ENCODE measurements at places on chromosomes 5 and 9. TPM values are rescaled to one million over a fixed set of nuclear protein-coding genes. Genes with fewer than 3 reads are reported as not detected.

Gene SERF1A
- 20.5 TPM for polyA plus RNA-seq

Gene ELAVL2
- not detected for polyA plus RNA-seq

Gene TLX3
- 0.22 TPM for polyA plus RNA-seq

Gene KCNMB1
- polyA plus RNA-seq: 0.18 TPM

Gene RICTOR
- polyA plus RNA-seq: 8.5 TPM

Gene PTAR1
- 10.8 TPM for polyA plus RNA-seq

Gene BTNL8
- 12.5 TPM for polyA plus RNA-seq

Gene MARVELD2
- 26.4 TPM for polyA plus RNA-seq

Gene PCSK1
- 0.08 TPM for polyA plus RNA-seq

DNA sequence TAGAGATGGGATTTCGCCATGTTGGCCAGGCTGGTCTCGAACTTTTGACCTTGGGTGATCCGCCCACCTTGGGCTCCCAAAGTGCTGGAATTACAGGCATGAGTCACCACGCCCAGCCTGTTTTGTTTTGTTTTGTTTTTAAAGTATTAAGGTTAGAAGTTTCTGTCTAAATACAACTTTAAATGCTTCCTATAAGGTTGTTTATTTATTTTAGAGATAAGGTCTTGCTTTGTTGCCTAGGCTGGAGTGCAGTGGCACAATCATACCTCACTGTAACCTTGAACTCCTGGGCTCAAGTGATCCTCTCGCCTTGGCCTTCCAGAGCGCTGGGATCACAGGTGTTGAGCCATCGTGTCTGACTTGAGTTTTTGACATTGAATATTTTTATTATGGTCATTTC is 11.4 kb downstream of the MRRF start:
- H3K36me3 ChIP-seq: no peaks in the 10 kb centered on the region
- DNase-seq: no peak
- H3K27ac ChIP-seq: no peak overlapping the region
- H3K27me3 ChIP-seq: no peaks in the 10 kb centered on the region
- no peaks in the 10 kb centered on the region for H3K4me1 ChIP-seq
- H3K4me3 ChIP-seq: no peak overlapping the region

DNA sequence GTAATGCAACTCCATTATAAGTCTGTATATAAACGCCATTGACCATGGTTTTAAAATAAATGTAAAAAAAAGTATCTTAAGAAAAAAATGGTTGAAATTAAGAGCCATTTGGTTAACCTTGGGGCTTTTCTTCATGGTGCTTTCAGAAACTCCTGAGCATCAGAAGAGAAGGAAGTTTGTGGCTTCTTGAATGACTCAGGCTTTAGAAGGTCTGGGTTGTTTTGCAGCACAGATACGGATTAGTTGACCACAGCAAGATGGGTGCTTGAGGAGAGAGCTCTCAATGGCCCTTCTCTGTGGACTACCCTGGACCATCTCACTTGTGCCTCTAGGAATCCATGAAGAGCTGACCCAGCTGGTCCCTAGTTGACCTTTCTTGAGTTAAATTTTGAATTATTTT is 189.5 kb downstream of the TMEM38B start:
- no peak for DNase-seq
- H3K4me3 ChIP-seq: no peak overlapping the region
- H3K4me1 ChIP-seq: no peaks in the 10 kb centered on the region

DNA sequence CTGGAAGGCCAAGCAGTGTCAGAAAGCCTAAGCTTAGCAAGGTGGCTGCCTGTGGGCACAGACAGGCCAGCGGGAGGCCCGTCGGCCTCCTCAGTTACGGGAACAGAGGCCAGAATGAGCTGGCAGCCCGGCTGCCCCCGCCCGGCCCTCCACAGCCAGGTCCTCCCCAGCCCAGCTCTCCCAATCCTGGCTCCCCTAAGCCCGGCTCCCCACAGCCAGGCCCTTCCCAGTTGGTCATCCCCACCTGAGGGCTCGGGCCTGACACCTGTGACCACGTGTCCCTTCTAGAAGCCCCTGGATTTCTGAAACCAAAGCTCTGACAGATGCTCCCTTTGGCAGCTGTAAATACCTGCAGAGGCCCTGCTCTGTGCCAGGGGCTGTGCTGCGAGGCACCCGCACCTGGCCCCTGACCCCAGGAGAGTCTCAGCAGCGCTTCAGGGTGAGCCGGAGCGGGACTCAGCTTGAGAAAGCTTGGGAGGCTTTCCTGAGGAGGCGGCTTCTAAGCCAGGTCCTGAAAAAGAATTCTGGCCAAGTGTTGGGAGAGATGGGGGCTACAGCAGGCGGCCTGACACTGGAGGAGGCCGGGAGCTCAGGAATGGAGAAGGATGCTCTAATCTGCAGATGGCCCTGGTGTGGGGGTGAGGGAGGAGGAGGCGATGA is 80.4 kb upstream of the OLFM1 start:
- no peaks in the 10 kb centered on the region for H3K4me1 ChIP-seq
- no peak overlapping the region for H3K4me3 ChIP-seq
- no peak overlapping the region for H3K27ac ChIP-seq
- no peaks in the 10 kb centered on the region for H3K27me3 ChIP-seq
- no peaks in the 10 kb centered on the region for H3K36me3 ChIP-seq

GRCh38 chr5:168728546-168729211 is 149.5 kb upstream of the PANK3 start:
- no peak overlapping the region for H3K27ac ChIP-seq
- H3K36me3 ChIP-seq: no peaks in the 10 kb centered on the region
- no peak overlapping the region for H3K4me3 ChIP-seq
- DNase-seq: no peak
- no peaks in the 10 kb centered on the region for H3K4me1 ChIP-seq

DNA sequence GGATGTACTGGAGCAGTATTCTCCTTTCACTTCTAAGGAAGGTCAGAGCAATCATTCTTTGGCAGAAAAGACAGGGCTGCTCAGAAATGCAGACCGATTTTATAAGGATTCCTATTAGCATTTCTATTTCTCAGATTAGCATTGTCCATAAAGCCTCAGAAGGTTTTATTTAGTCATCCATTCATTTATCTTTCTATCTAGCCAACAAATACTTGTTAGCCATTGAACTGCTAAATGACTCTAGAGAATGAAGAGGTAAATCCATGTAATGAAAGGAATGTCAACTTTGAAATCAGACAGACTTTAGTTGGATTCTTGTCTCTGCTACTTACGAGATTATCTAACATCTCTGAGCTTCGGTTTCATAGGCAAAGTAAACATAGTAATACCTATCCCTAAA is 165.2 kb downstream of the SLC25A46 start:
- no peak overlapping the region for H3K4me3 ChIP-seq
- H3K36me3 ChIP-seq: no peaks in the 10 kb centered on the region
- H3K27ac ChIP-seq: no peak overlapping the region
- H3K27me3 ChIP-seq: no peaks in the 10 kb centered on the region
- no peak for DNase-seq
- no peaks in the 10 kb centered on the region for H3K4me1 ChIP-seq

DNA sequence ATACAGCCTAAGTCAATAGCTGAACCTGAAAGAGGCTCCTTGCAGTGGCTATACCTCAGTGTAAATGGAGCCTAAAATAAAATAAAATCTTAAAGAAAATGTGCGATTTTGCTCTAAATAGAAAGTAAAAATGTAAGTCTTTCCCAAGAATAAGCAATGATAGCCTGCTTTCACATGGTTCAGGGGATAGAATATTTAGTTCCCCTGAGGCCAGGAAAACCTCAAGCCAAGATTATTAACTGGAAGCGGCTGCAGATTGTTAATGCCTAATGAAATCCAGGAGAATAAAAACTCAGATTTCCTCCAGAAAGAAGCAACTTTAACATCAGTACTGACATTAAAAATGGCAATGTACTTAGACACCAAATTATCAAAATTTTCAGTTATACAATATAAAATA is 463.7 kb downstream of the CYLC2 start:
- no peaks in the 10 kb centered on the region for H3K36me3 ChIP-seq
- no peaks in the 10 kb centered on the region for H3K27me3 ChIP-seq
- H3K4me3 ChIP-seq: no peak overlapping the region

GRCh38 chr9:129232839-129233591 is 55.0 kb upstream of the IER5L start:
- DNase-seq: no peak
- H3K4me3 ChIP-seq: no peak overlapping the region
- no peak overlapping the region for H3K27ac ChIP-seq
- peaks cover 10% of the 10 kb centered on the region for H3K4me1 ChIP-seq
- H3K36me3 ChIP-seq: no peaks in the 10 kb centered on the region

DNA sequence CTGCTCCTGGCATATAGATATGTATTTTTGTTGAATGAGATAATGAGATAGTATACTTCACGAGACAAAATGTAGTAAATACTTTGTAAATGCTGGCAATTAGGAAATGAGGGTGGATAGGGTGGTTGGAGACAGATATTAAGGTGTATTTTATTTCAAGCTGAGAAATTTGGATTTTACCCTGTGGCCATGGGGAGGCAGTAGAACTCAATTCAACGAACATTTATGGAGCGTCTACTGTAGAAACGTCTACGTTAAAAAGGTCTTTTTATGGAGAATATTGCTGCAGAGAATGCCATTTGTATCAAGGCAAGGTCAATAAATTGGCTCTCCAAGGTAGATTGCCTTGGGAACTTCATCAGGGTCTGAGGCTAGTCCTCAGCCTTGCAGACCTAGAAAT is 21.5 kb upstream of the RALGPS1 start:
- H3K27me3 ChIP-seq: no peaks in the 10 kb centered on the region
- no peak overlapping the region for H3K27ac ChIP-seq
- no peaks in the 10 kb centered on the region for H3K36me3 ChIP-seq
- no peaks in the 10 kb centered on the region for H3K4me1 ChIP-seq

DNA sequence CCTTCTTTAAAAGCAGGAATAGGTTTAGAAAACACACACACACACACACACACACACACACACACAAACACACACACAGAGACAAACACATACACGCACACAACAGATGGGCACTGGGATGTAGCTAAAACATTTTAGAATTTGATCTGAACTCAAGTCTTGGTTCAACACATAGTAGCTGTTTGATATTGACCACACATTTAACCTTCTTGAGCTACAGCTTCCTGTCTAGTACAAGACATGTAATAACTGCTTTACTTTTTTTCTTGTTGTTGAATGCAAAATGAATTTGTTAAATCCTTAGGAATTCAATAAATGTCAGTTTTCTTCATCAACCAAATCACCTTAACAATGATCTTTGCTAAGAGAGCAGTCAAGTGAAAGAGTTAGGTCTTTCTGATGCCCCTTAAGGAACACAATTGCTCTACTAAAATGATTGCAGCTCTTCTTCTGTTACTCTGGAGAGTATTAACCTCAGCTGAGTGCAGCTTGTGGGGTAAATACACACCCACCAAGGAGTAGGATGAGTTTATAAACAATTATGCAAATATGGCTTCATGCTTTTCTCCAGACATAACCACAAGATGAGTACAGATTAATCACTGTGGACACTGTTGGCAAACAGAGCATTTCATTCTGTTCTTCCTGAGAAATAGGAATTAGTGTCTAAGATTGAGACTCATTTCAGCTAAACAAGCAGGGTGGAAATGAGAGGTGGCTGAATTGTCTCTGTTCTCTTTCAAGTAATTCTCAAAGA is 302.9 kb upstream of the PAPPA start:
- no peaks in the 10 kb centered on the region for H3K27me3 ChIP-seq
- H3K27ac ChIP-seq: no peak overlapping the region
- H3K4me3 ChIP-seq: no peak overlapping the region
- H3K4me1 ChIP-seq: no peaks in the 10 kb centered on the region
- DNase-seq: no peak
- no peaks in the 10 kb centered on the region for H3K36me3 ChIP-seq

GRCh38 chr9:126001581-126002225 is 254.5 kb downstream of the PBX3 start:
- no peaks in the 10 kb centered on the region for H3K4me1 ChIP-seq
- no peaks in the 10 kb centered on the region for H3K36me3 ChIP-seq
- no peak overlapping the region for H3K27ac ChIP-seq

DNA sequence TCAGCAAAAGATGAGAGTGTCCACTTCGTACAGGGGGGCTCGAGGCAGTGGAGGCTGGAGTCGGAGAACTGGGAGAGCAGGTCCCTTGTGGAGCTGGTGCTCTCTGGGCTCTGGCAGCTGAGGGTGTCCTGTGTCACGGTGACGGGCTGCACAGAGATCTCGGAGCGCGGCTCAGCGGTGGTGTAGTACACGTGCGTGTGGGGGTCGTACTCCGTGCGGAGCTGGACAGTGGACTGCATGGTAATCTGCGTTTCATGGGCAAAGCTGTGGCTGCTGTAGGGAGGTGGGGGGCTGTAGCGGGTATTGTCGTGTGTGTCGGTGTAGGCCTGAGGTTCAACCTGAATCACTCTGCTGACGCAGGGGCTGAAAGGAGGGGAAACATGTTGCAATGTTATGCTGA is 48.0 kb downstream of the PTCH1 start:
- peaks cover 16% of the 10 kb centered on the region for H3K4me1 ChIP-seq
- H3K36me3 ChIP-seq: no peaks in the 10 kb centered on the region
- H3K4me3 ChIP-seq: no peak overlapping the region
- no peak for DNase-seq

- H3K27me3 ChIP-seq: no peaks in the 10 kb centered on the region
- no peak overlapping the region for H3K4me3 ChIP-seq
- H3K27ac ChIP-seq: no peak overlapping the region
- H3K4me1 ChIP-seq: no peaks in the 10 kb centered on the region
Observed at GRCh38 chr9:10753474-10753873, 140.7 kb upstream of the PTPRD start.

DNA sequence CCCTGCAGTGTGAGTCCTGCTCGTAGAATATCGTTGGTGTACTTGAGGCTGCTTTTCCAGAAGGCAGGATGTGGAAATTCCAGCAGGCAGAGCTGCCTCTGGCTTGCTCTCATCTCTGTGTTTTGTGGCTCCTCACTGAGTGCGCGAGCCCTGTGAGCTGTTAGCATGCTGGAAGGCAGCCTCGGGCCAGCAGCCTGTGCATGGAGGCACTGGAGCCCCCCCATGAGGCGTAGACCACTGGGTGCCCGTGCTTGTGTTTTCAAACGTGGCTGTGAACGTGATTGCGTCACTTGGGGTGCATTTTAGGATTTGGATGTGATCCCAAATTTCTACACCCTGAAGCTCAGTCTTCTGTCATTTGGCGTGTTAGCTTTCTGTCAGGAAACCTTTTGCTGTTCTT is 3.2 kb downstream of the WDR5 start:
- DNase-seq: peak; percentile 28
- H3K27ac ChIP-seq: no peak overlapping the region
- H3K4me3 ChIP-seq: no peak overlapping the region
- no peaks in the 10 kb centered on the region for H3K27me3 ChIP-seq

- no peak overlapping the region for H3K4me3 ChIP-seq
- no peak for DNase-seq
- no peak overlapping the region for H3K27ac ChIP-seq
Observed at GRCh38 chr9:95373069-95373681, 55.7 kb upstream of the FANCC start.

GRCh38 chr9:117649126-117649525 is 55.1 kb upstream of the TLR4 start:
- H3K4me3 ChIP-seq: no peak overlapping the region
- H3K27ac ChIP-seq: no peak overlapping the region
- H3K27me3 ChIP-seq: peaks cover 4% of the 10 kb centered on the region
- no peaks in the 10 kb centered on the region for H3K4me1 ChIP-seq

GRCh38 chr9:28970241-28970654 is 1397.0 kb upstream of the C9orf72 start:
- no peaks in the 10 kb centered on the region for H3K4me1 ChIP-seq
- no peaks in the 10 kb centered on the region for H3K36me3 ChIP-seq
- H3K27me3 ChIP-seq: no peaks in the 10 kb centered on the region
- H3K4me3 ChIP-seq: no peak overlapping the region
- no peak overlapping the region for H3K27ac ChIP-seq
- no peak for DNase-seq

- H3K4me3 ChIP-seq: no peak overlapping the region
- DNase-seq: no peak
- H3K27me3 ChIP-seq: no peaks in the 10 kb centered on the region
Observed at GRCh38 chr5:4646715-4647375, 493.3 kb upstream of the ADAMTS16 start.

All from hepatocyte (in vitro differentiated cells).